Hepatic stellate cell (primary cell): ENCODE measurements at places on chromosomes 12 and 14.

DNA sequence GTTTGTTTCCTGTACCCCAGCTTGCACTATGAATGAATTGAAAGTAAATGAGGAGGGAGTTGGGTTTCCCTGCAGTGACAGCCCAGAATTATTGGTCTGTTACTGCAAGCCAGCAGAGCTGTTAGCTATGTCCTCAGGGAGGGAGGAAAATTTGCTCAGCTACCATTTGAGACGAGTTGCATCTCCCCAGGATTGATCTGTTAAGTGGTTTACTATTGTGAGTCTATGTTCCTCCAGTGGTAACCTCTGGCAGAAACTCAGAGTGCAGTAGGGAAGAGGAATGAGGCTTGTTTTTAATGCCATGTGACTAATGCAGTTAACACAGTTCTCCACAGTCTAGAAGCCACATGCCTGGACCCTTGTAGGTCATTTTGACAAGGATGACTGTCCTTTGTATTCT is 173.9 kb downstream of the SLC15A4 start:
- DNase-seq = no peak

DNA sequence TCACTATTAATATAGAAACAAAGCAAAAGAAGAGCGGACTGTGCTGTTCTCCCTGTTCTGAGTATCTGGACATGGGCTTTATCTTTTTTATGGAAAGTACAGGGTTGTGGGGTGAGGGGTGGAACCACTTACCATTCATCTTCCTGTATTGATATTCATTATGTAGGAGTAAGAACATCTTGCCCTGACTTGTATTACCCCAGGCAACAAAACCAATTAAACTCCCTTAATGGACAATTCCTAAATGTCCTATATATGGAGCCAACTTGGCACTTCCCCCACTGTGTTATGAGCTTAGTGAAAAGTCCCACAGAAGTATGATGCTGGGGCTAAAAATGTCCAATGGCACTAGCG is 139.9 kb upstream of the KRR1 start:
- DNase-seq = no peak

GRCh38 chr14:44712024-44712815 is 205.1 kb upstream of the FSCB start:
- no peak for DNase-seq

GRCh38 chr14:96920820-96921219 is 123.6 kb downstream of the VRK1 start:
- no peak for DNase-seq

DNA sequence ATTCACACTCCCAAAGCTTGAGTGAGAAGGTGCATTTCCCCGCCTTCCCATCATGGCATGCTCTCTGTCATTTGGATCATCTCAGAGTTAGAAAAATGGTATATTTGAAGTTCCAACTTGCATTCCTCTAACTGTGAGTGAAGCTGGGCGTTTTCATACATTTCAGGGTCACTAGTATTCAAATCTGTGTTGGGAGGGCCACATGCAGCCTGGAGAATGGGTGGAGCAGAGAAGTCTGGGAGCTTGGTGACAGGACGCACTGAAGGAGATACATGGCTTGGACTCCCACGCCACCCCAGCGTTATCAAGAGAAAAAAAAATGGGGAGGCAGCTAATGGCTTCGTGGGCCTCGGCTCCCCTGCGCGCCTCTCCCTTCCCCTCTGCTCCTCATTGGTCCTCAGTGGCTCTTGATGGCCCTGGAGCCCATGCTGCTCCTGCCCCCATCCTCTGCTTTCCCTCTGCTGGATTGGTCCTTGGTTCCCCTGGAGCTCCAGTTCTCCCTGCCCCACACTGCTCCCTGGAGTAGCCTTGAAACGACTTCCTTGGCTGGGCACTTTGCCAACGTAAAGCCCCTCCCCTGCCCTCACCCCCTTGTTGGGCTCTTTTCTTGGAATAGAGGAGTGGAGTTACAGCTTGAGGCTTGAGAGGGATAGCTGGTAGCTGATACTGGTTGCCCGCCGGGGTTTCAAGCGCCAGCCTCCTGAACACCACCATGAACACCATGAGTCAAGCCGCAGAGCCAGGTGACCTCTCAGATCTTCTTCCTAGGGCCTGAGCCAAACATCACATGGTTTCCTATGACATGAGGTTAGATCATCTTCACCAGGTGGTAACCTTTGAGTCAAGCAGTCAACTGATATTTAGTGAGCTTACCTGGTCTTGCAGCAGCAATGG is 139.6 kb downstream of the PRKCH start:
- no peak for DNase-seq

DNA sequence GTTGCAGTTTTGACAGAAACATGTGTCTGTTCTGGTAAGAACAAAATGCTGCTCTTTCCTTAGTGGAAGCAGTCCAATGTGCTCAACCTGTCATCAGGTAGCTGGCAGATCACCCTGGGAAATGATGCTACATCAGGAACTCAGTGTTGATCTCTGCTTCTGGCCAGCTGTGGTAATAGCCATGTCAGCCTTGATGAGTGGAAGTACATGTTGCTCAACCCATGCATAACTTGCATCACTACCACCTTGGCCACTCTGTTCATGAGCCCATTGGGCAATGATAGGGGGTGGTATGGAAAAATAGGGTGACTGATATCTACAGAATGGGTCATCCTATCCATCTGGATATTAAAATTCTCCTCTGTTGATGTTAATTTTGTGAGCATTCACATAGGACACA is 411.0 kb downstream of the C12orf50 start:
- no peak for DNase-seq

GRCh38 chr12:52018433-52019112 is 11.8 kb downstream of the TAMALIN start:
- DNase-seq = no peak
